Hepatic stellate cell (primary cell): ENCODE measurements at places on chromosomes 2 and 18.

GRCh38 chr2:171584001-171584400, 61.7 kb downstream of the CYBRD1 start:
- DNase-seq, result no peak

GRCh38 chr2:53751728-53752127, 15.9 kb upstream of the CHAC2 start:
- no peak for DNase-seq

- DNase-seq, result no peak
Measured at GRCh38 chr18:76875390-76876325, 53.3 kb downstream of the ZNF236 start.

- no peak for DNase-seq
Measured at GRCh38 chr2:112985090-112985489, 7.3 kb downstream of the IL36G start.

GRCh38 chr18:12880541-12880910, 3.5 kb downstream of the PTPN2 start:
- DNase-seq, result no peak

DNA sequence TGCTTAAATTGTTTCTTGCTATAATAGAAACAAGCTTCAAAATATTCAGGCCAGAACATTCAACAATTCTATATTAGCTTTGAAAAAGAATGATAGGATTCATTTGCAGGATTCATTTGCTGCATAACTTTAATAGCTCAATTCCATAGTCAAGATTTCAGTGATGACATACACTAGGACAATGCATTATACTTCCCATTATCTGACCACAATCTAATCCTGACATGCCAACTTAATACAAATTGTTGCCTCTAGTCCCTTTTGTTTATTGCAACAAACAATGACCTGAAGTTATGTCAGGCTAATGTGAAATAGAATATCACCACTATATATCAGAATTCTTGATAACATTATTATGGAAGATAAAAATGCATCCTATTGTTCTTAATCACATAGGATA, 169.4 kb downstream of the DNAH7 start:
- no peak for DNase-seq

DNA sequence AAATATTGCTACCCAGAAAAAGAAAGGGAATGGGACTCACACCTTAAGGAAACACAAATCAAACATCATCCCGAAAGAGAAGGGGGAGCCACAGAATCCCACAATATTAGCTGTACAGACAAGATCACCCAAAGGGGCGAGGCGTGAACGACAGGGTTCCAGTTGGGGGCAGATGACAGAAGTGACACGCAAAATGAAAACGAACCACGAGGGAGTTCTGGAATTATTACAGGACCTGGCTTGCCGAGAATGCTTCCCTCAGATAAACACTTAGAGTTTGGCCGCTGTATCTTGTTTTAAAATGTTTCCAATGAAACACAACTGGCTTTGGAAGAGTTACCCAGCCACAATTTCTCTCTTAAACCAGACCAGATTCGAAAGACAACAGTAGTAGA, 60.4 kb downstream of the C2orf76 start:
- no peak for DNase-seq

GRCh38 chr2:219596954-219597551, 604 bp upstream of the STK11IP start:
- DNase-seq, result peak; percentile 29

GRCh38 chr2:120759543-120760331, 24.1 kb downstream of the GLI2 start:
- DNase-seq, result no peak
